ENCODE measurements at places on chromosomes 12 and 14.

- no peak for DNase-seq
These were observed 329.7 kb downstream of the TMEM121 start for GRCh38 chr14:105855893-105856675.

DNA sequence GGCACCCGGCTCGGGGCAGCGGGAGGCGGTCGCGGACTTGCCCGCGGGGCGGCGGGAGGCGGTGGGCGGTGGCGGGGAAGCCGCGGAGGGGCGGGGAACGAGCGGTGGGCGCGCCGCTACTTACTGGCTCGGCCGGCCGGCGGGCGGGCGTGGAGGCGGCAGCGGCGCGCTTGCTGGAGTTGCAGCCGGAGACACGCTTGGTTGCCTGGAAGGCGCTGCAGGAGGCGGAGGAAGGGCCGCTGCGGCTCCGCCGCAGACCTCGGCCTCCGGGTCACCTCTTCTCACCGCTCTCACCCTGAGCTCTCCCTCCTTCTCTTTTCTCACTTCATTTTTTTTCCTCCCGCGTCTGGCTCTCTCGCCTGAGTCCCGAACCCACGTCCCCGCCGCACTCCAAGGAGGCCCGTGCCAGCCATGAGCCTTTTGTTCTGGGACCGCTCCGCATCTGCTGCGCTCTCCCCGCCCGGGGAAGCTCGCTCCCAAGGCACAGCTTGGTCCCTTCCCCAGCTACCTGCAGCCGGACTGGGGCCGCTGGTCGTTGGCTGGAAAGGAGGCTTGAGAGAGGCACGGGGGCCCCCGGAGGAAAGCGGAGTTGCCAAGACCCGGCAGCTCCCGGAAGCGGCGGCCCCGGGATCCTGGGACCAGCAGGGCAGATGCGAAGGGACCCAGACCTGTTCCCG, 592 bp upstream of the KCNK10 start:
- DNase-seq: no peak

DNA sequence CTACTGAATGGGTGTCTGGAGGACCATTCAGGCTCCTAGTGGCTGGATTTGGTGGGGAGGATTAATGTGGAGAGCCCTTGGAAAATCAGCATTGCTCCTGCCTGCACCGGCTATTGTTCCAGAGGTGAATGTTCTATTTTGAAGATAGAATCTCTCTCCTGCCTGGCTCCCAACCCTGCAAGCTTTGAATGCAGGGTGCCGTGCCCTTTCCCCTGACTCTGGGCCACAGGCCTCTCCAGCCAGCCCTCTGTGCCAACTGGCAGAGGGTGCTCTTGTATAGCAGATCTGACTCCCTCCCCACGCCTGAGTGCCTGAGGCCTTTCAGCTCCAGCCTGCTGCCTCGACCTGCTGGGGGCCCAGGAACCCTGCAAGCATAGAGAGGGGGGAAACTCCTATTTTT, 106.8 kb downstream of the TMEM260 start:
- DNase-seq: no peak

GRCh38 chr12:84760091-84760865, 152.3 kb downstream of the SLC6A15 start:
- DNase-seq: no peak

Measured in T-helper 9 cell (primary cell).